ENCODE measurements at places on chromosomes 11 and 22.
A peak's percentile ranks its signal among the peaks of the same experiment; 100 is the strongest.

GRCh38 chr11:118290923-118291322, 13.6 kb upstream of the CD3E start:
- DNase-seq, result no peak

- peak; percentile 90 for DNase-seq
These were observed 35.0 kb upstream of the JAM3 start for GRCh38 chr11:134033696-134034491.

GRCh38 chr22:43008509-43008908, 6.4 kb downstream of the PACSIN2 start:
- no peak for DNase-seq

GRCh38 chr11:19311308-19312030, 70.7 kb upstream of the E2F8 start:
- DNase-seq, result peak; percentile 42

- DNase-seq, result no peak
These were observed 130.5 kb downstream of the FAM76B start for GRCh38 chr11:95659088-95659487.

DNA sequence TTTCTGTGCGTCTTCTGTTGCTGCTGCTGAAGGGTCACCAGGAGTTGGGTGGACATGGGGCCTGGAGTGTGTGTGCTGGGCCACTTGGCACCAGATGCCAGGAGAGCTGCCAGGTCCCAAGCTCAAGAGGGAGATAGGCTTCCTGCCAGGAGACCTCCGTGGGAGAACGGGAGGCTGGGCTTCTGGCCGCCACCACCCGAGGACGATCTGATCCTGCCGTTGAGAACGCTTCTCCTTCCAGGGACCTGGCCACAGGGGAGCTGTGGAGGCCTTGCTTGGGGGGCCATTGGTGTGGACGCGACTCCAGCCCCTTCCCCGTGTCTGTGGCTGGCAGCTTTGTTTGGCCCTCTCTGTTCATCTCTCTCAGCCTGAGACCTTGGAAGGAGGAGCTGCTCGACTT, 2.4 kb downstream of the BRSK2 start:
- no peak for DNase-seq

DNA sequence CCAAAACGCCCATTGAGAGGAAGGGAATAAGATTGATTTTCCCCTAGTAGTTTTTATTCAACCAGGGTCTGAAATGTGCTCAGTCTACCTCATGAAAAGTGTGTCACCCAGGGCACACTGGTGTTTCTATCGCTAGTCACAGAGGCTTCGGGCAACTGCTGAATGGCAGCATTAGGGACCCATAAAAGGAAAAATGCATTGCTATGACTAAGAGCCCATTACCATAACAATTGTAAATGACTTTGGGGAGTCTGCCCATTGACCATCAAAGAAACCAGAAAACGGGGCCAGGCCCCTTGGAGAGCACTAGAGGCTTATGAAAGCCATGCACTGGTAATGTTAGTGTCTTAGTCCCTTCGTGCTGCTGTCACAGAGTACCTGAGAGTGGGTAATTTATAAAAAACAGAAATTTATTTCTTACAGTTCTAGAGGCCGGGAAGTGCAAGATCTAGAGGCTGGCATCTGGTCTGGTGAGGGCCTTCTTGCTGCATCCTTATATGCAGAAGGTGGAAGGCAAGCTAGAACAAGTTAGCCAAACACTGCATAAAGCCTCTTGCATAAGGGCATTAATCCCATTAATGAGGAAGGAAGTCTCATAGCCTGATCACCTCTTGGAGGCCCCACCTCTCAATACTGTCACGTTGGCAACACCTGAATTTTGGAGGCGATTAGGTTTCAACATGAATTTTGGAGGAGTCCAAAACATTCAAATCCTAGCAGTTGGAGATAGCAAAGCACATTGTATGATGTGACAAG, 306.7 kb downstream of the ST3GAL4 start:
- no peak for DNase-seq

DNA sequence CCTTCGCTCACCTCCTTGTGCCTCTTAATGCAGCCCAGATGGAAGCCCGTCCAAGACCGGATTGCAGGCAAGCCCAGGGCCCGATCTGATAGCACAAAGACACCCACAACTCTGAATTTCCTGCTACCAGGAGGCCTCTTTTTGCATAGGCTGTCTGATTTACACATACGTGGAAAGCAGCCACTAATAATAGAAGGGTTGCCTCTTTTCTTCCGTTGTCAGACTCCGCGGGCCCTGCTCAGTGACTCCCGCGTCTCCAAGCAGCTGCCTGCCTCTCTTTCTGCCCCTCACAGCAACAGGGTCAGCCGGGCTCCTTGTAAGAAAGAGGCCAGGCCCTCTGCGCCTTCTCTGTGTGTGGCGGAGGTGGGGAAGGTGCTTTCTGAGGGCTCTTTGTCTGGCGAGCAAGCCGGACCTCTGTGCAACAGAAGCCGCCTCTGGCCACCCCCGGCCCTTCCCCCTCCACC, 26.7 kb downstream of the FLI1 start:
- no peak for DNase-seq

GRCh38 chr11:103434073-103434411, 324.8 kb downstream of the DYNC2H1 start:
- DNase-seq, result no peak

DNA sequence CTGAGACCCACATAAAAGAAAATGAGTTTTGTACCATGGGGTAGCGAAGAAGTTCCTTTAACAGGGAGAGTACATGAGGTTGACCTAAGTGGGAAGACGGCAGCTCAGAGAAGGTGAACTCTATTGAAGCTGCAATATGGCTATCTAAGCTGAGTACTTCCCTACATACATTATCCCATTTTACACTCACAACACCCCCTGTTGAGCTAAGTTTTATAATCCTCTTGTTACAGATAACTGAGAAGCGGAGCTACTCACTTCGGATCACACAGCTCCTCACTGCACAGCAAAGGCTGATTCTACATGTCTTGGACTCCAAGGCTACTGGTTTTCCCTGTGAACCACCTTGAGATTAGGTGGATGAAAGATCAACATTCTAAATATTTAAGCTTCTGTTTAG, 8.2 kb upstream of the PIWIL4 start:
- DNase-seq, result no peak

GRCh38 chr11:65488273-65489034, 10.4 kb upstream of the MALAT1 start:
- DNase-seq, result no peak

- no peak for DNase-seq
These were observed 53.8 kb downstream of the TRIOBP start for GRCh38 chr22:37750596-37751162.

DNA sequence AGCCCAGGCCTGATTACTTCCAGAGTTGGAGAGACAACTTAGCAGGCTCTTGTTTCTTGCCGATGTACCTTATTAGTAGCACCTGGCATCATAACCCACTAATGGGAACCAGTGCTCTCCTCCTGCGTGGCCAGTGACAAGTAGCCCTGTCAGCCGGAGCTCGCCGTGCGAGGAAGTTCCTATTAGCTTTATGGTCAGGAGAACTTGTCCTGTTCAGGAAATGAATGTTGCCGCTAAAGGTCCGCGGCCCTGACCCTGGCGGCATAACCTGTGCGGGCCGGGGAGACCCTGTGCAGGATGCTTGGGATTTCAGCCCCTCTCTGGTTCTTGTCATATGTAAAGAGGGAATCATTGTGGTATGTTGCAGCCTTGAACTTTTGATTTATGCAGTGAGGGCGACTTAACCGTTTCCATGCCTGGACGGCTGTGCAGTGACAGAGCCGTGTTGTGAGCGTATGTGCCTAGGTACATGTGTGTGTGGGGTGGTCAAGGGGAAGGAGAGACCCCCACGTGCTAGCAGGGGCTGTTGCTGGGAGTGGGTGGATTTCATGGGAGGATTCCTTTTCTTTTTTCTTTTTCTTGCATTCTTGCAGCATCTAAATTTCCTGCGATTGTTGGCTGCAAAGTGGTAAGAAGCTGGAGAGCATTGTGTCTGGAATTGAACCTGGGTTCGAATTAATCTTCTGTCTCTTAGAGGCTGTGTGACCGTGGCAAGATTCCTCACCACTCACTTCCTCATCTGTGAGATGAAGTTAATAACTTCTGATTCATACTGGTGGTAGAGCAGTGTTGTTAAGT, 15.2 kb downstream of the ZBTB16 start:
- no peak for DNase-seq

- DNase-seq, result no peak
These were observed 82.9 kb upstream of the UBASH3B start for GRCh38 chr11:122572592-122572991.

- no peak for DNase-seq
These were observed 1.3 kb downstream of the PACS1 start for GRCh38 chr11:66071381-66071801.

DNA sequence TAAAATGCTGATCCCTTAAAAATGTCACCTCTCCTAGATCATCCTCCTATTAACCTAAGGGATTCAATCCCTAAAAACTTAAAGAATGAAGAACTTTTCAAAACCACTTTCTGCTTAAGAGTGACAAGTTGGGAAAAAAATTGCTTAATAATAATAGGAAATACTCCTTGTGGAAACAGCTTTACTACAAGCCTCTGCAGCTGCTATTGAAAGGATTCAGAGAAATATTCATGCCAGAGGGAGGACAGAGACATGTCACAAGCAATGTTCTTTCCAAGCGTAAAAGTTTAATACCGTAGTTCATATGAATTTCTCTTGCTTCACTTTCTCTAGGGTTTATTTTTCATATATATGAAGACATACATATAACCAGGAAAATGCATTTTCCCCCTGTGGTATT, 98.2 kb downstream of the ARHGAP20 start:
- no peak for DNase-seq

- no peak for DNase-seq
These were observed 26.0 kb downstream of the FDX1 start for GRCh38 chr11:110455718-110456117.

DNA sequence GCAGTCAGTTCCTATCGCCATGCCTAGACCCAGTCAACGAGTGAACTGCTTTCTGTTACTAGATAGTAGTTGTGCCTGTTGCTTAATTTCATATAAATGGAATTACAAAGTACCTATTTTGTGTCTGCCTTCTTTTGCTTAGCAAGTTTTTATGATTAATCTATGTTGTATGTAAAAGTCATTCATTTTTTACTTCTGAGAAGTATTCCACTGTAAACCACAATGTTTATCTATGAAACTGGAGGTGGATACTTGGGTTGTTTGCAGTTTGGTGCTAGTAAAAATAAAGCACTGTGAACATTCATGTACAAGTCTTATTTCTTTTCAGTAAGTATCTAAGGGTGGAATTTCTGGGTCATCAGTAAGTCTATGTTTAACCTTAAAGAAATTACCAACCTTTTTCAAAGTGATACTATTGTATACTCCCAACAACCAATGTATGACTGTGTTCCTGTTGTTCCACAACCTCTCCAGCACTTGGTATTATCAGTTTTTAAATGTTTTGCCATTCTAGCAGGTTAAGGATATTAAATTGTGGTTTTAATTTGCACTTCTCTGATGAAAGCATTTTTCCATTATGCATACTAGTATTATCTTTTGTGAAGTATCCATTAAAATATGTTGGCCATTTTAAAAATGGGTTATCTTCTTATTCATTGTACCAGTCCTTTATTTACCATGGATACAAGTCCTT, 68.2 kb downstream of the DNAJC24 start:
- DNase-seq, result no peak

- no peak for DNase-seq
These were observed 4.2 kb downstream of the ARHGAP1 start for GRCh38 chr11:46696212-46696558.

DNA sequence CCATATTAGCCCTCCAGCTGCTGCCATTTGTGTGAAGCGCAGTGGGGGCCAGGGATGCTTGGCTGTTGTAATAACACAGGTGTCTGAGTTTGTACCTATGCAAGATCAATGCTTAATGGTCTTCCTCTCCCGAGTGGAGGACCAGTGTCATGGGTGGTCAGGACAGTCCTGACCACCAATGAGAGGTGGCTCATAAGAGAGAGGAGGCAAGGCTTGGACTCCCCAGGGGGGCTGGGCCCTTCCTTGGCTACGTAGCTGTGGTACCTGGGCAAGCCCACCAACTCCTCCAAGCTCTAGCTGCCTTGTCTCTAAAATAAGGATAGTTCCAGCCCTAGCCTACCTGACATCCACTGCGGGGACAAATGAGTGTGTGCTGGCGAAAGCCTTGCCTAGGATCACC, 79.2 kb downstream of the OSBP2 start:
- no peak for DNase-seq

DNA sequence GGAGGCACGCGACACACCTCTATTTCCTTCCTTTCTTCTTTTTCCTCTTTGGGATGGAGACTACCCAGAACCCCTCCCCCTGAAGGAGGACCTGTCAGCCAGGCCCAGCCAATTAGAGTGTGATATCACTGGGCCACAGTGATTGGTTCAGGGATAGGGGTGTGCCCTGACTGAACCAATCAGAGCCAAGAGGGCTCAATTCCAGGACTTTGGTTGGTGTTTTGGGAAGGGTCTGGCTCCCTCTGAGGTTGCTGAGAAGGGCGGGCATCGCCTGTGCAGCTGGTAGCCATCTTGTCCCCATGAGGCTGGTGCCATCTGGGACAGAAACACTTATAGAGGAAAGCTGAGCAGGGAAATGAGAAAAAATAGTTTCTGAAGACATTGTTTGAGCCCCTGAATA, 71.4 kb downstream of the CHST1 start:
- no peak for DNase-seq

DNA sequence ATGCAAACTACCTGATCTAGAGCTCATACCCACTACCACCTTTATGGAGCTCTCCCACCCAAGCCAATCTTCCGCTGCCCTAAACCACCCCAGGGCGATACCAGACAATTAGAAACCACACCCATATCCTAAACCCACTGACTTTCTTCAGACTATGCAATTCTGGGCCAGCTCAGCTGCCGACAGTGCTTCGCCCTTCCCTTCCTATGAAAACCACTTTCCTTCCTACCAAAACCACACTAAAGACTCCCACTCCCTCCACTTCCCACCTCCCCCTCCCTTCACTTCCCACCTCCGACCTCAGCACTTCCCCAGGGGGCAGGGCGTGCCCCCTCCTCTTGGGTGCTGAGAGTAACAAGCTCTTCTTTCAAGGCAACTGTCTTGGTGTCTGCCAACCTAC, 25.1 kb downstream of the B3GAT1 start:
- no peak for DNase-seq

GRCh38 chr22:30733181-30733631, 38.5 kb downstream of the OSBP2 start:
- DNase-seq, result no peak

DNA sequence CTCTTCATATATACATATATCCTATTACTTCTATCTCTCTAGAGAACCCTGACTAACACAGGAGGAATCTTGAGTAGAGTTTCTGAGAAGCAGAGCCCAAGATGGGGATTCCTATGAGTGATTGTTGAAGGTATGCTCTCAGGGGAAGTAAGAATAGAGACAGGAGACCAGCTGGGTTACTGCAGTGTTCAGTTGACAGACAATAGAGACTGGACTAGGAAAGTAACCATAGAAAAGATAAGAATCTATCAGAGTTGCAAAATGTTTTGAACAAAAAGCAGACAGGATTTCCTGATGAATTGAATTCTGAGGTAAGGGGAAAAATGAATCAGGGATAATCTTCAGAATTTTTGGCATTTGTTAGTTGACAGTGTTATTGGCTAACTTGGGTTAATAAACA, 54.4 kb downstream of the SLC17A6 start:
- no peak for DNase-seq

DNA sequence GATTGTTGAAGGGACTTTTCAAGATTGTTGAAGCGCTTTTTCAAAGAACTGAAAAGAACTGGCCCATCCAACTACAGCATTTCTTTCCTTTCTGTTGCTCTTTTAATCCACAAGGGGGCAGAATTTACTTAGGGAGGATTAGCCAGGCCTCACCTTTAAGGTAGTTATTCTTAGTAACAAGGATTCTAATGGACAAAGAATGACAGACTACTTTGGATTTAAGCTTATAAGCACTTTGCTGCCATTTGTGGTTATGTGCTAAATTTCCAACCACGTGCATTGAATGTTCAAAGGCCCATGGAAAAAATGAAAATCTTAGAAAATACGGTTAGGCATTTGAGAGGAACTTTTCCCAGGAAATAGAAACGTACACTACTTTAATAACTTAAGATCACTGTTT, 49.5 kb upstream of the HSPA8 start:
- peak; percentile 71 for DNase-seq

Data from kidney glomerular epithelial cell (primary cell).